ENCODE measurements at places on chromosomes 16 and 17.

DNA sequence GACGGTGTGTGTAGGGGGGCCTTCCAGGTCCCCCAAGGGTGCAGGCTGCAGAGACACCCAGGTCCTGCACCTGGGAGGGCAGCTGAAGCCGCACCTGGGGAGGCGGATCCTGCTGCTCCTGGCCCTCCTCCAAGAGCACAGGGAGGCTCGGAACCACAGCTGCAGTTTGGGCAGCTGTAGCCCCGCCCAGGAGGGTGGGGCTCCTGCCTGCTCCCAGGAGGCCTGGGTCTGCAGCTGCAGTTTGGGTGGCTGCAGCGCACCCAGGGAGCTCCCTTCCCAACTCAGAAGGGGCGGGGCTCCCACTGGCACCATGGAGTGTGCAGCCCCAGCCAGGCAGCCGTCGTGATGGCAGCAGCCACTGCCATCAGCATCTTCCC lies 69.4 kb upstream of the NKD1 start:
- DNase-seq = no peak

- DNase-seq = no peak
Observed at GRCh38 chr17:74786431-74787055, 10.4 kb upstream of the NAT9 start.

- no peak for DNase-seq
Observed at GRCh38 chr16:17519101-17519955, 48.6 kb upstream of the XYLT1 start.

GRCh38 chr16:314795-315299 lies 31.9 kb downstream of the PDIA2 start:
- DNase-seq = no peak

DNA sequence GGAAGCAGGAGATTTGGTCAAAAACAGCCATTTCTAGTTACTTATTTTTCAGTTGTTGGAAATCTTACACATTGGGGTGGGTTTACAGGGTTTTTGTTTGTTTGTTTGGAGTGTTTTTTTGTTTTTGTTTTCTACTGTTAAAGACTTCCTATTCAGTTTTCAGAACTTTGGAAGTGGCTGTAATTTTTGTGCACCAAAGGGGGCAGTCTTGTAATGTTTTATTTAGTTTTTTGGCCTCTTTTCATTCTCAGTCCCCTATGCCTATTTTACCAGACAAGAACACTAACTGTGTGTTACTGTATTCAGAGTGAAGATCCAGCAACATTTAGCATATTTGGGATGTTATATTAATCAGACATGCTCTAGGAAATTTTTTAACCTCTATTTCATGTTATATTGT lies 20.6 kb downstream of the TPPP3 start:
- no peak for DNase-seq

GRCh38 chr17:72569148-72569946 lies 448.5 kb downstream of the SOX9 start:
- DNase-seq = no peak

- no peak for DNase-seq
Observed at GRCh38 chr16:28205974-28206373, 5.8 kb downstream of the XPO6 start.

DNA sequence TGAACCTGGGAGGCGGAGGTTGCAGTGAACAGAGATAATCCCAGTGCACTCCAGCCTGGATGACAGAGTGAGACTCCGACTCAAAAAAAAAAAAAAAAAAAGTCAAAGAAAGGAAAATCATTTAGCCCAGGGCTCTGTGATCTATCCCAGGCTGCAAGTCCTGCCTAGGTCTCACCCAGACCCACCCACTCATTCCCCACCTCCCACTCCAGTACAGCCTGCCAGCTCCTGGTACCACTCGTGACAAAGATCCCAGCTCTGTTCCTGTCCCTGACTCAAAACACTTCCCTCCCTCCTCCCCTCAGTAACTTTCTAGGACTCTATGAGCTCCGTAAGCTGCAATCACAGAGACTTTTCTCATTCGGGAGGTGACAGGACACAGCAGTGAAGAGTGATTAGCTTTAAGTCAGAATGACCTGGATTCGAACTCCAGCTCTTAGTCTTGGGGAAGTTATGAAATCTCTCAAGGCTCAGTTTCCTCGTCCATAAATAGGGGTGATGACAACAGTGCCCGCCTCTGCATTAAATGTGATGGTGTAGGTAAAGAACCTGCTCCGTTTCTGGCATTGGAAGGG lies 28.0 kb upstream of the MRPS23 start:
- no peak for DNase-seq

DNA sequence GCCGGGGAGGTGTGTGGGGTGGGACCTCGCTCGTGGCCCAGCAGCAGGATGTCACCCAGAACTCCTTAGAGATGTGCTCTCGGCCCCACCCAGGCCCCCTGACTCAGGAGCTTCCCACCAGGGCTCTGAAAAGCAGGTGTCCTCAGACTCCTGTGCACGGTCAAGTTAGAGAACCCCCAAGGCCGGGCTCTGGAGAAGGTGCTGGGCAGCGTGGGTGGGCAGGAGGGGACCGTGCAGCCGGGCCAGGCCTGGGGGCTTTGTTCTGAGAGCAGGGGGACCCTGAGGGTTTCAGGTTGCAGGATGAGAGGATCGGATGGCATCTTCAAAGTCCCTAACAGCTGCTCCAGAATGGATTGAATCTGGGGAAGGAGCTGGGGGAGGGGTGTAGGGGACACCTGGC lies 164.4 kb upstream of the CIBAR2 start:
- no peak for DNase-seq

DNA sequence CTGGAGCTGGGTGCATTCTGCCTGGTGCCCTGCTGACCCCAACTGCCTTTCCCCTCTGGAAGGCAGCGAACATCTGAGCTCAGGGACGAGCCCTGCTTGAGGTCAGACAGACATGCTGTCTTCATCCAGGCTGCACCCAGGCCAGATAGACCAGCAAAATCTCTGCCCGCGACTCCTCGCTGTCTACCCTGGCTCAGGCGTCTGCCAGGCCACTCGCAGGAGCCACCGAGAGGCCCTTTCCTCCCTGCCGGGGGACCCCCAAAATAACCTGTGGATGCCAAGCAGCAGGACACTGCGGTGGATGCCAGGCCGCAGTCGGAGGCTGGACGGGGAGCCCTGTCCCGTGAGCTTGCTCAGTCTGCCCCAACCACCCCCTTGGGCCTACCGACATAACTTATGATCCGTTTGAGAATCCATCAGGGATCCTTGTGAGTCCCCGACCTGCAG lies 3.3 kb upstream of the SLC25A10 start:
- DNase-seq = no peak

DNA sequence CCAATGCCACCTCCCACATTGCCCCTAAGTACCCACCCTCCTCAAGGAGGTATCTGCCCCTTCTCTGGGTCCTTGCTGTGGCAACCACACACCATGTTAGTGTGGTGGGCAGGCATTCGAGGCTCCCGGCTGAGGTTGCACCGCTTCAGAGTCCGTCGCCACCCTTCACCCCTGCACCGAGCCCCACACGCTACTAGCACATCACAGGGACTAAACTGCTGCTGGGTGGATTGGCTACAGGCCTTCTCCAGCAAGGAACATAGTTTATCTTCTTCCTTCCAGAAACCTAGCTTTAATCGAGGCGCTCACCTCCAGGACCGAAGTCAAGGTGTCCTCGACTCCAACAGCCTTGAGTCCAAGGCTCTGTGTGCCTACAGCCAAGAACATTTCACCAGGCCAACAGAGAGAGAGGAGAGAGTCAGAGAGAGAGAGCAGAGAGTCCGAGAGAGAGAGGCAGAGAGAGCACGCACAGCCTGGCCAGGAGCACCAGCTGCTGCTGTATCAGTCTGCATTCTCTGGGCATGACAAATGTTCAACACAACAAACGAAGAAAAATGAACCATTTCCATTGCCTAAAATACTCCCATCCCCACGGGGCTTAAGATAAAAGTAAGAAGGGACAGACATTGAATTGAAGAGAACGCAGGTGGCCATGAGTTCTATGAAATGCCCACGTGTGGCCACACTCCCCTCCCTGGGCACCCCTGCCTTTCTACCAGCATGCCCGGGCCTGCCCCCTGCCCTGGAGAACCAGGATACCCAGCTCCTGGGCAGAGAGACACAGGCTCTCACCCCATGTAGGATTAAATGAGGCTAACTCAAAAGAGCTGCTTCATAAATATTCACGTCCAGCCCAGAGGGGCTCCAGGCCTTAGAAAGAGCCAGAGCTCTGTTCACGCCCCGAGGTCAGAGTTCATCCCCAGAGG lies 94.9 kb downstream of the RBFOX3 start:
- no peak for DNase-seq

GRCh38 chr17:80561541-80562114 lies 17.0 kb downstream of the RPTOR start:
- DNase-seq = no peak

GRCh38 chr16:88962478-88963152 lies 14.4 kb downstream of the CBFA2T3 start:
- DNase-seq = no peak

GRCh38 chr16:3180445-3180878 lies 7.5 kb upstream of the OR1F1 start:
- no peak for DNase-seq

DNA sequence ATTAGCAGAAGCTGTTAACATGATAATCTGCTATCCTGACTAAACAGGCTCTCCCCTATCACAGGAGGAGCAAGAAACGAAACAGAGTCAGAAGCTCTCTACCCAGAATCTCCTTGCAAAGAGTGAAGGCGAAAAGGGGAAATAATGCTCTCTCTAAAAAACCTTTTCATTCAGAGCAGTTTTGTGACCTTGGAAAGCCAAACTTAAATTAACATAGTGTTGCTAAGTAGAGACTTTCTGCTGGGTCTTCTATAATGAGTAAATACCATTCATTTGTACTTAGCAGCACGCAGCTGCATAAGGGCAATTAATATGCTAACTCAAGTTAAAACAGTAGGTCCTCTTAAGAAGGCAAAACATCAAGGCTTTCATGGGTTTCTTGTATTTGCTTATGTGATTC lies 101.7 kb upstream of the GPR139 start:
- DNase-seq = no peak

DNA sequence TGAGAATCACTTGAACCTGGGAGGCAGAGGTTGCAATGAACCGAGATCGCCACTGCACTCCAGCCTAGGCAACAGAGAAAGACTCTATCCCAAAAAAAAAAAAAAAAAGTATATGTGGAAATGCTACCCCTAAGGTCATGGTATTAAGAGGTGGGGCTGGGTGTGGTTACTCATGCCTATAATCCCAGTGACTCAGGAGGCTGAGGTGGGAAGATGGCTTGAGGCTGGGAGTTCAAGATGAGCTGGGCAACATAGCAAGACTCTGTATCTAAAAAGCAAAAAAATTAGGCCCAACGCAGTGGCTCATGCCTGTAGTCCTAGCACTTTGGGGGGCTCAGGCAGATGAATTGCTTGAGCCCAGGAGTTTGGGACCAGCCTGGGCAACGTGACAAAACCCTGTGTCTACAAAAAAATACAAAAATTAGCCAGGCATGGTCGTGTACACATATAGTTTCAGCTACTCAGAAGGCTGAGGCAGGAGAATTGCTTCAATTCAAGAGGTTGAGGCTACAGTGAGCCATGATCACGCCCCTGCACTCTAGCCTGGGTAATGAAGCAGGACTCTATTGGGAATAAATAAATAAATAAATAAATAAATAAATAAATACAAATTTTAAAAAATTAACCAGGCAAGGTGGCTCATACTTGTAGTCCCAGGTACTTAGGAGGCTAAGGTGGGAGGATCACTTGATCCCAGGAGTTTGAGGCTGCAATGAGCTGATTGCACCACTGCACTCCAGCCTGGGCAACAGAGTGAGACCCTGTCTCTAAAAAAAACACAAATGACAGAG lies 32.3 kb upstream of the NUFIP2 start:
- no peak for DNase-seq

- DNase-seq = no peak
Observed at GRCh38 chr17:9162275-9162985, 141.1 kb downstream of the NTN1 start.

DNA sequence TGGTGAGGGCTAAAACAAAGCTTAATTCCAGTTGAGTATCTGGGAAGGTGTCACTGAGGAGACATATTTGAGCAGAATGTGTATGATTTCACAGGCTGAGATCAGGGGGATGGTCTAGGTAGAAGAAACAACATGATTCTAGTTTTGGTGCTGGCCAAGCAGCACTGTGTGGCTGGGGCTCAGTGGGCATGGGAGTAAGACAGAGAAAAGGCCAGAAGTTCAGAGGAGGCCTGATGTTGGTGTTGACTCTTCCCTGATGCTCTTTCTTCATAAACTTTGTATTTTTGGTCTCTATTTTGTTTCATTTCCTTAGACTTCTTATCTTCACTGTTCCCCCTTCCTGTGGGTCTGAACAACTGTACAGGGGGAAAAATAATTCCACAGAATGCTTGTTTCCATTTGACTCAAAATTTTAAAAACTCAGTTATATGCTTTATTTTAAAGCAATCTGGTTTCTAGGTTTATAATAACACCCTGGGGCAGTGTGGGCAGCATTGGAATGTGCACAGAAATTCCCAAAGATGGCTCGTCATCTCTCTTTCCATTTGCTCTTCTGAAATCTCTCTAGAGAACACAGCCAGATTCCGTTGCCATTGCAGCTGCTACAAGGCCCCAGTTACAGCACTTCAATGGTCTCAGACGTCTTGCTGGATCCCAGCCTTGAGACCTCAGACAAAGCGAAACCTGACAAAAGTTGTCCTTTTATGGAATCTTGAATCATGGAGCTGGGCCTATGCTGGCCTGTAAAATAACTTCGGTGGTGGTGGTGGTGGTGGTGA lies 68.3 kb downstream of the SNX11 start:
- DNase-seq = no peak

- DNase-seq = no peak
Observed at GRCh38 chr16:82750068-82750467, 123.3 kb downstream of the CDH13 start.

DNA sequence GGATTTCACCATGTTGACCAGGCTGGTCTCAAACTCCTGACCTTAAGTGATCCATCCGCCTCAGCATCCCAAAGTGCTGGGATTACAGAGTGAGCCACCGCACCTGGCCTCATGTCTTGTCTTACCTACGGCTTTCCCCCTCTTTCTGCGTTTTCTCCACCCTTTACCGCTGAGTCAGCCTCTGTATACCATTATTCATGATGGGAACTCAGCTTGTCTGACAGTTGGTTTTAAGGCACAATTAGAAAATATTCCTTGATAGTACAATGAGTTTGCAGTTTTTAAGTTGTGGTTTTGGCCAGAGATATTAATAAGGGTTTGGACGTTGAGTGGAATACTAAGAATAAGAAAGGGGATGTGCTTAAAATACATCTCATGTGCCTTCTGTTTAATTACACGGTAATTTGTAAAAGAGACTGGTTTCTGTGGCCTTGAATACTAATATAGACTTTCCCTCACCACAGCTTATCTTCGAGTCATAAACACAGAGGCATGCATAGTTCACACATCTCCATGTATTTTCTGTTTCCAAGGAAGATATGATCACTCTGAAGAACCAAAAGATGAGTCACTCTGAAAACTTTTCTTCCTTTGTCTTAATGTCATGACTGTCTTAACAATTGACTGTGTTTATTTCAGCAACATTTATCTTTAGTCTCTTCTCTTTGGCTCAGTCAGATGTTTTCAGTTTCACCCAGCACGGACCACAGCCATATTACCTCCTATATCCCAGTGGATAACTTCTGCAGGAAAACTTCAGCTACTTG lies 54.4 kb downstream of the PITPNC1 start:
- DNase-seq = peak; percentile 57

GRCh38 chr16:27549464-27549745 lies 308 bp downstream of the GTF3C1 start:
- no peak for DNase-seq

Data from activated CD8-positive, alpha-beta memory T cell treated with anti-CD3 and anti-CD28 coated beads for 24 hours (primary cell).